CD4-positive, alpha-beta T cell treated with Interleukin-4 for 1 hour (primary cell): ENCODE measurements at places on chromosomes 3 and 15.
A peak's percentile ranks its signal among the peaks of the same experiment; 100 is the strongest.

DNA sequence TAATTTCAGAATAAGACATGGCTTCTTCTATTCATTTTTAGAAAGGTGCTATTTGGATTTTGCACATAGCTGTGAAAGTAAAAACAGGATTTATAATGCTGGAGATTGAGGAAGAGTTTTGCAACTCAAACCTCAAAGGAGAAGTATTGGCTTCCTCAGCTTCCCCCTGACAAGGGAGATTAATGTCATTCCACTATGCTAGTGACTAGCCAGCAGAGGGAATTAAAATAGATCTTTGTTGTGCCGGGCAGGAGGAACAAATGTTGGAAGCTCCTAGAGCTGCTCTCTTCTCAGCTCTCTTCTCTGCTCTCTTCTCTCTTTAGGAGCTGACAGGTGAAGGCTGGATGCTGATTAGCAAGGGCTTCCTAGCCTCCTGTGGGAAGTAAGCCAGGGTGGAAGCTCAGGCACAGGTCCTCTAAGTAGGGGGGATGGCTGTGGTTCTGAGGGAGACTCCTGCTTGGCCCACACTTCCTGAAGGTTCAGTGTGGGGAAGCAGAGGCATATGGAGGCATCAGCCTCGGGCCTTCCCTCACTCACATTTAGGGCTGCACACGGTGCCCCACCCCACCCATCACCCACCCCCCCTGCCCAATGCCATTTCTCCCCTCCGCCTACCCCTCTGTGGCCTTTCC, 29.6 kb downstream of the CX3CR1 start:
- no peak for DNase-seq

DNA sequence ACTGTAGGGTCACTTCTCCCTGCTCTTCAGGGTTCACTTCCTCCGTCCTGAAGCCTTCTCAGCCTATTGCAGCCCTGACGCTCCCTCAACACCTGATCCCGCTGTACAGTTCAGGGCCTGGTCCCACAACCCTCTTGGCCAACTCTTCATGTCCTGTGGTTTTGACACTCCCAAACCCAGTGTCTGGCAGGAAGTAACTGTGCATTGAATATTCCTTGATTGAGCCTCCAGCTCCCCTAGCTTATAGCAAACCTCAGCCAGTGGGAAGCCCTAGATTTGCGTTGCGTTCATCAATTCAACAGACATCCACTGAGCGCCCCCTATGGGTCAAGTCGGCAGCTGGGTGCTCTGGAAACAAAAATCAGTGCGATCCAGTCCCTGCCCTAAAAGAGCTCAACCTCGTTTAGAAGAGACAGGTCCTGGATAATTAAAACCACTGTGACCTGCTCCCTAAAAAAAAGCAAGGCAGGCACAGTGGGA, 13.5 kb downstream of the UBAP1L start:
- DNase-seq, result peak; percentile 48

GRCh38 chr15:67469680-67470079, 51.3 kb upstream of the C15orf61 start:
- no peak for DNase-seq

GRCh38 chr3:102329066-102329465, 105.7 kb upstream of the ZPLD1 start:
- DNase-seq, result no peak

DNA sequence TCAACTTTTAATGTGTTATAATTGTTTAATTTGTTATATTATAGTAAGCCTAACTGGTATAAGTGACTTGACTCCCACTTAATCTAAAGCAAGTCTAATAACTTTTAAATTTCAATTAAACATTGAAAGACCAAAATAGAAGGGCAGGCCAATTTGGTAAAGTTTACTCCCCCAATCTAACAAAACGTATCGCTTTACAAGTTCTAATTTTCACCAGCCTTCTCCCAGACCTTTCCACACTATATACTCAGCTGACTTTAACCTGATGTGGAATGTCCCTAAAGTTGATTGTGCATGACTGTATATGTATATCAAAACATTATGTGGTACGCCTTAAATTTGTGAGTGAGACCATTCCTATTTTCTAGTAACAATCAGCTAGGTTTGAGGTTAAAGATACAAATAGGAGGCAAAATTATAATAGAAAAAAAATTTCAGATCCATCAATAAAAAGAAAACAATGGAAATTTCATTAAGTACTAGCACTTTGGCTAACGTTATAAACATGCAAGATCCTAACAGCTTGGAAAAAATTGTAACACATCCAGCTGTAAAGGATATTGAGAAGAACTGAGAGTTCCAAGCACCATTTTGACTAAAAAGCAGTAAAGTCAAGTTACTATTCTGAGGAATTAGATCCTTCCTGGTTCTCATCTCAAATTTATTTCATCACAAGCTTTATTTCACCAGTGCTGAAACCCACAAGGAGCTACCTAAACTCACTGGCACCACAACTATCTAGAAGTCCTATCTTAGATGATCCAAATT, 199.5 kb downstream of the ERC2 start:
- no peak for DNase-seq

DNA sequence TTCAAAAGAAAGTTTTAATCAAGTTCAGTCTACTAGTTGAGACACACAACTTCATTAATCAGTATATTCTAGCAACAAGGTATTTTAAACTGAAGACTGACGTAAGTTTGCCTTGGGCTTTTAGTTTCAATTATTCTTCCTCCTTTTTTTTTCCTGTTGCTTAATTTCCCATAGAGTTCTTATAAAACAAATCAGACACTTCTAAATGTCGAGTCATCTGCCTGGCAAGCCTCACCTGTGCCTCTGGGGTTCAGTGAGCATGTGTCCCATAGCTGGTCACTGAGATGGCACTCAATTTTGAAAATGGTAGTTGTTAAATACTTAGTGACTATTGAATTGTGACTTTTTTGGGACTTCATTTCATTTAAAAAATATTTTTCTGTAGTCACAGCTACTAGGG, 27.4 kb downstream of the NKIRAS1 start:
- no peak for DNase-seq

DNA sequence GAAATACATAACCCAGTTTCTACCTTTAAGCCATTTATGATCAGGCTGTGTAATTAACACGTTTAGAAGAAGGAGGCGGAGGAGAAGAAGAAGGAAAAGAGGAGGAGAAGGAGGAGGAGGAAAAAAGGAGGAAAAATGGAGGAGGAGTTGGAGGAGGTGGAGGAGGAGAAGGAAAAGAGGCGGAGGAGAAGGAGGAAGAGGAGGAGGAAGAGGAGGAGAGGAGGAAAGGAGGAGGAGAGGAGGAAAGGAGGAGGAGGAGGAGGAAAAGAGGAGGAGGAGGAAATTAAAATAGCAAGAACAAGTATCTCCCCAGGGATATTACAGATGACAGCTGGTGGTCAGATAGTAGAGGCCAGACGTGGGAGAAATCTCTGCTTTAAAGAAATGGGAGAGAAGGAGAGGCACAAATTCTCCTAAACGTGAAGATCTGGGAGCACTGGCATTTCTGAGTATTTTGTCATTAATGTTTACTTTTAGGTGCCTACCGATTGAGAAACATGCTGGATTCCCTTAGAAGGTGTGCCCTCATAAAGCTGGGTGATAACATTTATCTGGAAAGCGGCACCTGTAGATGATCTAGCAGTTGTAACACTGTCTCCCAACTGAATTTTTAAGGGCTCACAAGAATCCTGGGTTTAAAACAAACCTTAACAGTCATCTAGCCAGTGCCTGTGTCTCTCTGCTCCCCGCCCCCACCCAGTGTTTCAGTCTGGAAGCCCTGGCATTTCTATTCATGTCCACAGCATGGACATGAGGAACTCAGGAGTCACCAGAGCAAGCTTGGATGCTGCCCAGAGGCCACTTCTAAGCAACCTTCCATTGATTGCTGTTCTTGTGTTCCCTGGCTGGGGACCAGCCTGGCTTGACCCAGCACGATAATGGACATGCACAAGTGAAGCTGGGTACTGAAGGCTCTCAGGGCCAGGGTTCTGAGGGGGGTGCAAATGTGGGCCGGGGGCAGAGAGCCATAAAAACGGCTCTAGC, 75.2 kb downstream of the CHRNA7 start:
- no peak for DNase-seq

- no peak for DNase-seq
Measured at GRCh38 chr3:37053753-37054152, 60.4 kb downstream of the MLH1 start.

DNA sequence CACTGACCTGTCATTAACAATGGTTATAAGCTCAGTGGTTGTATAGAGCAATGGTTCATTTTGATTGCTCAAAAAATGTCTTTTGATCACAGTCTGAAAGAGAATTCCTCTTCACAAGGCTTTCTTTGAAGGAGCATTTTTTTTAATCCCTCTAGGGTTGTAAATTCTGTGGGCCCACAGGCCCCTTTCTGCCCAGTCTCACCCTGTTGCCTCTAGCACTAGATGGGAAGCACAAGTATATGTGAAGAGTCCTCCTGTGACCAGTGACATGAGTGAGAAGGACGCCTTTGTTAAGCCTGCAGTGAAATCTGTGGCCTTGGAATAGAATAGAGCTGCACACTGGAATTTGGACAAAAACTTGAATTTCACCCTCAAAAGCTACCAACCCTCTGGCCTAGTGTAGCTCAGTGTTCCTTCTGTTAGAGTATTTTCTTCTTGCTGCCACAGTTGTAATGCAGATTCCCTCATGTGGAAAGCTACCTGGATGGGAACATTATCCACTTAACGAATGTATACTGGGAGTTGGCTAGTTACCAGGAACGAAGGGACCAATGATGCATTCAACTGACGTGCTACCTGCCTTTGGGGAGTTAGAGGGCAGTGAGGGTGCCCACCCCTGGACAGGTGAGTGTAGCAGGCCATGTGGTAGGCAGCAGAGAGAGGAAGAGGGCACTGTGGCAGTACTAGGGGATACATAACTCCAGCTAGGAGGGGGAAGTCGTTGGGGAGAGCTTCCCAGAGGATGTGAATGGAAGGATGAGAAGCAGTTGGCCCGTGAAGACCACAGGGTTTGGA, 28.3 kb upstream of the RYR3 start:
- no peak for DNase-seq

DNA sequence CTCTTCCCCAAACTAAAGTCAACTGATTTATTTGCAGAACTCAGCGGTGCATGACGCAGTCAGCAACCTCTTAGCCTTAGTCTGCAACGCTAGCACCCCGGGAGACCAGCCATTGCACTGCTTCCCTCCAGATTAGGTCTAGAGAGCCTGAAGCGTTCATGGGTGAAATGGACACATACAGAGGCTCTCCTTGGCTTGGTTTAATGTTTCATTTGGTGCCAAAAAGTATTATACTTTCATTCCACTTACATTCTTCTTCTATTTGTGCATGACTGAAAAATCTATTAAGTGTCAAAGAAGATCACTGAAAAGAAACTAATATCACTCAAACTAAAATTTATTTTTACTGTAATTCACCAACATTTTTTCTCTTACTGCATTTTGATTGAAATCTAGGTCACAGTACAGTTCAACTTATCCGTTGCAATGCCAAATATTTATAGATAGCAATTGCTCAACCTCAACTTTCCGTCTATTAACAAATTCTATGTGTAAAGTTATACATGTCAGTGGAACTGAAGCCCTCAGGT, 116.2 kb downstream of the ROBO1 start:
- DNase-seq, result no peak

DNA sequence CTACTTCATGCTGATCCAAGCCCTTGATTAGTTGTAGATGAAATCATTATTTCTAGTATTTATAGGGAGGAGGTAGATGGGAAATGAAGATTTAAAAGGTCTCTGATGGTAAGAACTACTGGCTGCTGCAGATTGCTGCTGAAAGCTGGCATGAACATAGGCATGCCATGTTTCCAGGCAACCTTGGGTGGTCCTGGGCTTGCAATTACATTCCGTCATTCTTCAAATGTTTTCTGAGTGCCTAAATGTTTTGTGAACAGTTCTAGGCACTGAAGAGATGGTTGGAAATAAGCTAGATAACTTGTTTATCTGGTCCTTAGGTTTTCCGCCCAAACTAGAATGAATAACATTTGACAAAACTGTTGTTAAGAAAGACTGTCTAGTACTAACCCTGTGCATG, 95.8 kb downstream of the KCNAB1 start:
- DNase-seq, result no peak

- no peak for DNase-seq
Measured at GRCh38 chr3:157913741-157914150, 192.5 kb downstream of the SHOX2 start.

DNA sequence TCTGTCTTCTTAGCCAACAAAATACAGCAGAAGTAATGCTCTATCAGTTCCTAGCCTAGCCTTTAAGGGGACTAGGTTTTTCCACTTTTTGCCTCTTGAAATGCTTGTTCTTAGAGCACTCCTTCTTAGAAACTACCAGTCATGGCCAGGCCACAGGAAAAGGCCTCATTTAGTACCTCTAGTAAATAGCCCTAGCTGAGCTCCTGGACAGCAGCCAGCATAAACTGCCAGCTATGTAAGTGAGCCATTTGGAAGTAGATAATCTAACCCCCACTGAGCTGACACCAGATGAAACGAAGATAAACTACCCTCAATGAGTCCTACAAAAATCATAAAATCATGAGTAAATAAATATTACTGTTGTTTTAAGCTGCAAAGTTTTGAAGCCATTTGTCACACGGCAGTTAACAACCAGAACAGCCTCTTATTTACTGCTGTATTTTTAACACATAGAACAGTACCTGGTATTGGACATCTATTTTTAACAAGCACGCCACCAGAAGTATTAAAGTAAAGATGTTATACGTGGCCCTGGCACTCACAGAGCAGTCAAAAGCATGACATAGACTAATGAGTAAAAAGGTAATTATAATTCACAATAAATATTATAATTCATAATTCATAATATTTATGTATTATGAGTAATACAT, 12.0 kb downstream of the TBC1D5 start:
- DNase-seq, result no peak

DNA sequence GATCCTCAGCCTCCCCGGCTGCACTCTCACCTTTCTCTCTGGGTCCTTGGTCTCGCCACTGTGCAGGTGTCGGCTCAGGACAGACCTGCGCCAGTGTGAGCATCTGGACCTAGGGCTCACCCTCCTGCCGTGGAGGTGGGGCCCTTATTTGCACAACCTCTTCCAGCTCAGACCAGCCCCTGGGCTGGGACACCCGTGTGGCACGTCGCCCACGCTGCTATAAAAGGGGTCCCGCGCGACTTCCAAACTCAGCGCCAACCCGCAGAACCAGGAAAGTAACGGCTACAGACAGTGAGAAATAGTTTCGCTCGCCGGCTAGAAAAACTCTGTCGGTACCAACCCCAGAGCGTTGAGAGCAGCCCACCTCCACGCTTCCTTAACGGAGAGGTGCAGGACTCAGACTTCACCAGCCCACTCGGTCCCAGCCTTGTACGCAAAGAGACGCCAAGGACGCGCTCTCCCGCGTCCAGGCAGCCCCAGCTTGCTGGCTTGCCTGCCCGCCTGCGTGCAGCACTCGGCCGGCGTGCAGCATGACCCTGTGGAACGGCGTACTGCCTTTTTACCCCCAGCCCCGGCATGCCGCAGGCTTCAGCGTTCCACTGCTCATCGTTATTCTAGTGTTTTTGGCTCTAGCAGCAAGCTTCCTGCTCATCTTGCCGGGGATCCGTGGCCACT, at the start of the genes DUOX2 and DUOXA2:
Gene DUOX2 (minus strand): TSS at position 97 of the 675 bp plus-strand sequence. CDS start 761 bp downstream, outside the sequence.
Gene DUOXA2 (plus strand): TSS at position 251 of the 675 bp plus-strand sequence. CDS start 280 bp downstream, at position 531.
- no peak for DNase-seq

DNA sequence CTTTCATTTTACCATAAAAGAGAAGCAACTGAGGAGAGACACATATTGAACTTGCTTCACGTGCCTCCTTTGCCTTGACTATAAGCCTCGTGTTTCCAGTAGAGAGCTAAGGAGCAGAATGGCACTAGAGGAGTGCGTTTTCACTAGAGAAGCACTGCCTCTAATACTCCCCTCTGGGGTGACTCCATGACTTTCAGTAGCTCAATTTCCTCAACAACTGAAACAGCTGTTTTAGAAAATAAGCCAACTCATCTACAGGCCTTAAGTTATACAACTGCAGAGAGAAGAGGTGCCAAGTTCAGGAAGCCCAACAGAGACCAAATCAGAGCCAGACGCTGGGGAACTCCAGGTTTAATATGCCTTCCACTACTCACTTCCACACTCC, 1.9 kb downstream of the UBP1 start:
- no peak for DNase-seq
